ENCODE measurements at places on chromosomes 1 and 21. TPM values are rescaled to one million over a fixed set of nuclear protein-coding genes. Genes with fewer than 3 reads are reported as not detected.

DNA sequence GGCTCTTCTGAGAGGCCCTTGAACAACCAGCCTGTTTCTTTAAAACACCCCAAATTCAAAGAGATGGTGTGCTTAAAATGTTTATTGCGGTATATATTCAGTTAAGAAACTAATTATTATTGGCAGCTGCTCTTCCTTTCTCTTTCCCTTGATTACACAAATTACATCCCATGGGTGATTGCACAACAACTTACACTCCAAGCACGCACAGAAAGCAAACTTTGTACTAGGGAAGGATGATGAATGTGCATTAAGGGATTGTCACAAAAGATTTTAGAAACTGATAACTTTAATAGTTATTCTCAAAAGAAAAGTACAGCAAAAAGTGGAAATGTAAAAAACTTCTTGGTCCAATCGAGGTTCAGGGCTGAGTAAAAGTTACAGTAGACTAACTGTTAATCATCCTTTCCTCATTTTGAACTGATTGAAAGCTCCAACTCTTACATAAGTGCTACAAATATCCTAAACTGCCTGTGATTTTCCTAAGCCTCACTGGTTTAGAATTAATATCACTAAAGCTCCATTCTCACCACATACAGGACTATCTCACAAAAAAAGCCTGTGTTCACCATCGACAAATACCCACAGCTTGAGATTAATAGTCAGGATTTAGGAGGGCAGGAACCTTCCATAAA lies 153.4 kb downstream of the TTLL7 start:
- DNase-seq: no peak

DNA sequence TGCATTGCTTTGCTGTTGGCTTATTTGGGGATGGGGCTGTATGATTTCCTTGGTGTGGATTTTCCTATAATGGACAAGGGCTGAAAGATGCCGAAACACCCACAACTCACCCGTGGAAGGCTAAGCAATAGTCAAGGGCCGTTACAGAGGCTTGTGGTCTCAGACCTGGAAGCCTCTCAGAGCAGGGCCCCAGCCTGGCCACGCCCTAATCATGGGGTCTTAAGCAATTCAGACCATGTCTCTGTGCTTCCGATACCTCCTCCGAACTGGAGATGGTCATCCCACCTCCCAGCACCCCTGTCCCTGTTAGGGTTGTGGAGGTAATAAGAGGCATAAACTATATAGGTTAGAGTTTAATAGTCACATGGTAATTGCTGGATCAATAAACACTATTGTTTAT lies 3.4 kb downstream of the ABCG1 start:
- DNase-seq: no peak

Gene OR4F16
- total RNA-seq: not detected

- DNase-seq: no peak
Measured at GRCh38 chr1:48552903-48553606, 81.1 kb upstream of the SPATA6 start.

GRCh38 chr1:223248770-223249140 lies 105.7 kb upstream of the TLR5 start:
- no peak for DNase-seq

- DNase-seq: no peak
Measured at GRCh38 chr1:933603-933940, 9.8 kb downstream of the SAMD11 start.

Gene SYNC
- total RNA-seq: 16.5 TPM

- no peak for DNase-seq
Measured at GRCh38 chr1:198160222-198160621, 3.4 kb downstream of the NEK7 start.

Gene ADAMTSL4
- total RNA-seq: 133 TPM

GRCh38 chr1:844472-845026 lies 79.2 kb upstream of the SAMD11 start:
- DNase-seq: no peak

GRCh38 chr1:246275036-246275435 lies 232.0 kb downstream of the SMYD3 start:
- no peak for DNase-seq

DNA sequence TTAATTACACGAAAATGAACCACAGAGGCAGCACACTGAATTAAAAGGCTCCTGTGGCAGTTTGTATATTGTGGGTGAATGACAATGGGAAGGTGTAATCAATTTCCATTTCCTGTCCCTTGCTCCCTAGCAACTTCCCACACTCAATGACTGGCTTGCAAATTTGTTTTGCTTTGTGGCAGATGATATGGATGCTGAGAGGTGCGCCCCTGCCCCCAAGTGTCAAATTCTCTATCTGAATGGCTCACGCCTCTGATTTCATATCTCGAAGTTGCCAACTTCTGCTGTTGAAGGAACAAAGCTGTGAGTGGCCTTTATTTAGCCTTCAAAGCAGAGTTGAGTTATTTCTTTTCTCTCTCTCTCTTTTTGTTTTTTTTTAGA lies 86.0 kb downstream of the FOXD2 start:
- DNase-seq: no peak

- no peak for DNase-seq
Measured at GRCh38 chr1:183956559-183957188, 80.9 kb downstream of the COLGALT2 start.

DNA sequence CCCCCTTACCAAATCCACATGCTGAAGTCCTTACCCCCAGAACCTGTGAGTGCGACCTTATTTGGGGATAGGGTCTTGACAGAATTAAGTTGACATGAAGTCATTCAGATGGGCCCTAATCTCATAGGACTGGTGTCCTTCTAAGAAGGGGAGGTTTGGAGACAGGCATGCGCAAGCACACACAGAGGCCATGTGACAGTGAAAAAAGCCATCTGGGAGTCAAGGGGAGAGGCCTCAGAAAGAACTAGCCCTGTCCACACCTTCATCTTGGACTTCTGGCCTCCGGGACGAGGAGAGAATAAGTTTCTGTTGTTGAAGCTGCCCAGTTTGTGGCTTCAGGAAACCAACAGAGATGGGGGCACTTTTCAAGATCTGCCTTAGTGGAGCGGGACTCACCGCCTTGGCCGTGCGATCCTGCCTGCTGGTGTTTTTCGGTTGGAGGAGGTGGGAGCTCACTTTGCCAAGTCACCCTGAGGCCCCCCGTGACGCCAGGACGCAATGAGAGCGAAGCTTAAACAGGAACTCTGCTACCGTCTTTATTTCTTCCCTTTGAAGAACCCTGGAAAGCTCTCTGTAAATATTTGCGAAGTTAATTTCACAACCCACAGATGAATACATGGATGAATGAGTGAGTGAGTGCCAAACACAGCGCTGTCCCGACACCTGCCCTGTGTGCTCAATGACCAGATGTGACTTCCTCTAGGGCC lies 42.5 kb upstream of the C1orf174 start:
- no peak for DNase-seq

- DNase-seq: no peak
Measured at GRCh38 chr1:173353350-173353749, 123.8 kb upstream of the PRDX6 start.

Gene KCNN3
- 7.1 TPM for total RNA-seq

DNA sequence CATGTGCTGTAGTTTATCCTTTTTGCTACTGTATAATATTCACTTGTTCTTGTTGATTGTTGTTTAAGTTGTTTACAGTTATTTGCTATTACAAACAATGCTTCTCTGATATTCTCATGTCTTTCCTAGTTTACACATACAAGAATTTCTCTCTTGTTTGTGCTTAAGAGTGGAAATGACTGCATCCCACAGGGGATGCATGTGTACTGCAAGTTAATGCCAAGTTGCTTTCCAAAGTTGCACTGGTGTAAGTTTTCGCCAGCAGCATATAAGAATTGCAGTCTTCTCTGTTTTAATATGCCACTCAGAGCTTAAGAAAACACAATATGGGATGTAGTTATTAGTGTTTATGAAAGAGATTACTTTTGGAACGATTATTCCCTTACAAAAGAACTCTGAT lies 97.7 kb downstream of the NEK7 start:
- DNase-seq: no peak

DNA sequence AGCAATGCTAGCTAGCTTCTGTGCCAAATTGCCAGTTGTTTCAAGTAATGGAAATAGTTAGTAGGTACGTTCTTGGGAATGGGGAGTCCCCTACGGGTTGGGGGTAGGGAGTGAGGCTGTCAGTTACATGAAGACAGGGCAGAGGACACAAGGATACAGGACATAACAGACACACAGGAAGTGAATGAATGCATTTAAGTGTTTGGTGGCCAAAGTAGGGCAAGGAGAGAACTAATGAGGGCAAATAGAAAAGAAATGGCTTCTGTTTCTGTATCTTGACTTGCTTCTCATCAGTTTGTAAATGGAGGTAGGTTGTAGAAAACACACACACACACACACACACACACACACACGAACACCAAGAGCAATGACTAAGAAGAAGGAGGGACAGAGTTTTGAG lies 142.2 kb downstream of the S1PR1 start:
- no peak for DNase-seq

Gene HORMAD1
- not detected for total RNA-seq

GRCh38 chr1:214638459-214638807 lies 35.4 kb downstream of the CENPF start:
- no peak for DNase-seq

DNA sequence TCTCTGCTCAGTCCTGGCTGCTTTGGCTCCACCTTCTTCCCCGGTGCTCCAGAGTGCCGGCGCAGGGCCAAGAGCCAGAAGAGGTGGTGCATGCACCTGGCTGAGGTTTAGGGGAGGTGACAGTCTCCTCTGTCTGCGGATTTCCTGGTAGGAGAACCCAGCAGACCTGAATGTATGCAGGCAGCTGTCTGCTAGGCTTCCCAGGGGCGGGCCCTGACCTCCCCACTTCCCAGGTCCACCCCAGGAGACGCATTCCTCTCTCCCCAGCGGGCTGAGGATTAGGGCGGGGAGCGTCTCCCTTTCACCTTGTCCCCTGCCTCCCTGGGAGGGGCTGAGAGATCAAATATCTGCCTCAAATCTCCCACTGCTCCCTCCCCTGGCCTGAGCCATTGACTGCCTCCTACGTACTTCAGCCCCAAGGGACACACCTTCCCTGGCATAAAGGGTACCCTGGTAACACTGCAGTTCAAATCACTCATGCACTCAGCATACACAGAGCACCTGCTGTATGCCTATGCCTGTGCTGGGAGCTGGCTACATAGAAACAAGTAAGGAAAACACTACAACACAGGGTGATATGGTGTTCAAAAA lies 27.5 kb downstream of the DMBX1 start:
- DNase-seq: no peak

DNA sequence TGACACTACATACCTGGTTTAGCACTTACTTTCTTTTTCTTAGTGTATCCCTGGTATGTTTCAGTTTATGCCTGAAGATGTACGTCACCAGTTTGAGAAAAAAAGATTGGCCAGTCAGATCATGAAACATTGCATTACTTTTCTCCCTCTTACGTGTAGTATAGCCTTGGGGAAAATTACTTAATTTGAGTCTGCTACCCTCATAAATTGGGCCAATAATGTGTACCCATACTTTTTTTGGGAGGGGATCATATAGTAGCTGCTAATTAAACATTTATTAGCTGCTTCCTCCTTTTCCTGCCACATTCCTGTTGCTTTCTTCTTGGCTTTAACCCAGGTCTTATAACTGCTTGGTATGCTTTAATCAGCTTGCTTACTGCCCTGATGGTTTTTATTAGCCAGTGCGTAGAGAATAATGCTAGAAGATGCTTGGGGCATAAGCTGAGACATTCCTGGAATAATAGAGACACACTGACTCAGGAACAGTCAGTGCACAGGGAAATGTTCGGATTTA lies 32.1 kb downstream of the RABGAP1L start:
- no peak for DNase-seq

DNA sequence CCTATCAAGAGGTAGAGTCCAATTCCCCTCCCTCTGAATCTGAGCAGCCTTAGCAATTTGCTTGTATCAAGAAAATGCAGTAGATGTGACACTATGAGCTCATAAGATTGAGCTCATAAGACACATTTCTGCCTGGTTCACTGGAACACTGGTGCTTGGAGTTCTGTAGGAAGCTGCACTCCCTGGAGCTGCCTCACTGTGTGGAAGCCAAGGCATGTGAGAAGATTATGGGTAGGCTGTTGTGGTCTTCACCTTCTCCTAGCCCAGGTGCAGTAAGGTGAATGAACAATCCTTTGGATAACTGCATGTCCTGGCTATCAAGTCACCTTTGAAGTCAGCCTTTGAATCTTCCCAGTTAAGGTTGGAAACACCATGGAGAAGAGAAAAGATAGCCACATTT lies 67.3 kb downstream of the PLPPR5 start:
- DNase-seq: no peak

Gene PRRX1
- 36.4 TPM for total RNA-seq

Data from uterus (tissue), 4 donors.